ENCODE measurements at places on chromosomes 5 and 9.
A peak's percentile ranks its signal among the peaks of the same experiment; 100 is the strongest.

DNA sequence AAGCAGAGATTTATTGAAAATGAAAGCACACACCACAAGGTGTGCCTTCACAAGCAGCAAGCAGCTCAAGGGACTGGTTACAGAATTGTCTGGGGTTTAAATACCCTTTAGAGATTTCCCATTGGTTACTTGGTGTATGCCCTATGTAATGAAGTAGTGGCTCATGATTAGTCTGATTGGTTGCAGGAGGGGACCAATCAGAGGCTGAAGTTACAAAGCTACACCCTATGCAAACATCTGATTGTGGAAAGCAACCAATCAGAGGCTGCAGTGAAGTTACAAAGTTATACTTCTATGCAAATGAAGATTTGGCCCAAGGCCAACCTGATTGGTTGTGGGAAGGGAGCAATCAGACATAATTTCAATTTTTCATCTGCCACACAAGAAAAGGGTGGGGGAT is 119.9 kb downstream of the C9orf152 start:
- DNase-seq, result no peak

DNA sequence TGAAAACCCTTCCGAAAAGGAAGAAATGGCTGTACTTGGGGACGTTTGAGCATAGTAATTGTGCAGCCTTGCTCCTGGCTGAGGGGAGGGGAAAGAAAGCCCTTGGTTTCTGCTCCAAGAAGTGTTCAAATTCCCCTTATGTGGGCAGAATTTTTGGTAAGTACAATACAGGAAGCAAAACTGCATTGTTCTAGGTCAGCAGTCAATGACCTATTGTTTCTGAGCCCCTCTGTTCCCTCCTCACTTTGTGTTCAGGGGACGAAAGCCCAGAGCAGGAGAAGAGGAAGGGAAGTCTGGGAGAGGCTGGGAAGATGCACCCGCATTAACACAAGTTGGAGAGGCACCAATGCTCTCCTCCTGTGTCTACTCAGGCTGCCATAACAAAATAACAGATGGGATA is 11.9 kb downstream of the BASP1 start:
- no peak for DNase-seq

DNA sequence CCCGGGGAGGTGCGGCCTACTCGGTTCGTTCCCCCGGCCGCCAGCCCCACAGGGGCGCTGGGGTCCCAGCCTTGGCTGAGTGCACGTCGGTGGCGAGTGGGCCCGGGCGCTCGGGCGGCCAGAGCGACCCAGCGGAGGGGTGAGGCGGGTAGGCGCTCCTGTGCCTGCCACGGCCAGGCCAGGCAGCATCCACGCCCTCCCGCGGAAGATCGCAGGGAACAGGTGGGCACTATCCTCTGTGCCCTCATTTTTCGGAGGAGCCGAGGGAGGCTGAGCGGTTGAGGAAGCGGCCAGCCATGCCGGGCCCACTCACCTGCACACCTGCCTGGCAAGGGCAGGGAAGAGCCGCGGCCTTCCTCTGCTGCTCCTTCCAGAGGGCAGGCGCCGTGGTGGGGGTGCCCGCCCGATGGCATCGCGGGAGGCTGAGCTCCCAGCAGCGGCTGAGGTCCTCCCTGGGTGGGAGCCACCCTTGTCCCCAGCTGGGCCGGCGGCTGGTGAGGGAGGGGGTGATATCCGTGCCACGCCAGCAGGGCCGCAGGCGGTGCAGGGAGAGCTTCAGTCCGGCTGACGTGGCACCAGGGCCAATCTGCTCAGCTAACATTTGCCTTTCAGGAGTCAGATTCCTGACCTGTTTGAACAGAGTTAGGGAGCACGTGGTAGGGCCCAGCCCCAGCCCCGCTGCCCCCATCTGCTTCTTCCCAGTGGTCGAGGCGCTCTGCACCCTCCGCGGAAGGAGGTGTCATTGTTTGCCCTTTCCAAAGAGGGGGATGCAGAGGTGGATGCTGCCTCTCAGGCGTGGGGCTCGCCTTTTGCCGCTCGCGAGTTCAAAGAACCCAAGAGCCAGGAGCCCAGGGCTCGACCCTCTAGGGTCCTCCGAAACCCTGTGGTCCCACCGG is 1.6 kb upstream of the SEC16A start:
- peak; percentile 20 for DNase-seq

DNA sequence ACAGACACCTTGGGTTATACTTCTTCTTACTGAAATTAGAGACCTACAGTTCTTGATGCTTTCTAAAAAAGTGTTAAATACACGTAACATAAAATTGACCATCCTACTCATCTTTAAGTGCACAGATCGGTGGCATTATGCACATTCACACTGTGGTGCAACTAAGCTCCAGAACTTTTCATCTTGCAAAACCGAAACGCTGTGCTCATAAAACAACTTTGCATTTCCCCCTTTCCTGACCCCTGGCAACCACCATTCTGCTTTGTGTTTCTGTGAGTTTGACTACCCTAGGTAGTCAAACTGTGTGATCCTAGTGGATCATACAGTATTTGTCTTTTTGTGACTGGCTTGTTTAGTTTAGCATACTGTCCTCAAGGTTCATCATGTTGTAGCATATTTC is 3.9 kb downstream of the MVB12B start:
- DNase-seq, result no peak

DNA sequence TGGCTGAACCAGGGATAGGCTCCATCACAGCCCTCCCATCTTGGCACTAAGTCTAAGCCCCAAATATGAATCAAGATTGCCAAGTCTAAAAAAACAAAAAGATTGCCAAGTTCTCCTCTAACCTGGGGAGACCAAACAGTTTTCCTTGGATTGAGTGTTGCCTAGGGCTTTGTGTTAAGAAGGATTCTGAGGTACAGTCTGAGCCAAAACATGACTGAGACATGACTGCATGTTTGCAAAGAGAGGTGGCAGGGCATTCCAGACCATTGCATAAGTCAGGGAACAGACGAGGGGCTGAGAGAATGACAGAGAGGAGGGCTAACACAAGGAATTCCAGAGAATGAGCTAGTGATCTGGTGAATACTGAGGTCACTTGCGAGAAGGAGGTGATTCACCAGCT is 11.4 kb downstream of the LAMC3 start:
- no peak for DNase-seq

GRCh38 chr9:76855015-76855414 is 50.9 kb downstream of the PRUNE2 start:
- DNase-seq, result no peak

DNA sequence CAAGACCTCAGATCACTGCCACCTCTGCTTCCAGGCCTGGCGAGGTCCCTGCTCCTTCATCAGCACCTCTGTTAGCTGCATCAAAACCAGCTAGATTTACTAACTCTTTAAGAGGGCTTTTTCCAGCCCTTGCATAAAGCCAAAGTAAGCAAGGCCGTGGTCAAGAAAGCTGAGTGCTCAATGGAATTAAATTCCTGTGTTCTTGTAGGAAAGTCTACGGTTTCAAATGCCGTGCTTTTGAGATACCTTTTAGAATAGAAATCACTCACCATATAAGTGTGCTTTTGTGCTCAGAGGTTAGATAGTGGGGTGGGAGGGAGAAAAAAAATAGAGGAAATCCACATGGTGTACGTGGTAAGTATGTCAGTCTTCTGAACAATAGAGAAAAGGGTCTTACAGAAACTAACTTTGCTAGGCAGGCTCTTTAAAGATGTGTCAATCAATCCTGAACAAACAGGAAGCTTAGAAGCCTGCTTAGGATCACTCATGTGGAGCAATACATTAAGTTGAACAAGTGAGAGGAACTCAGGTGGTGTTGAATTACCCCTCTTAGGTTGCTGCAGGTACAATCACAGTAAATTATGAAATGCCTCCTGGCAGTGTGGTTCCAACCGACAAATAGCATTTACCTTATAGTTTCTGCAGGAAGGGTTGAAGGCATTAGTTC is 79.7 kb downstream of the SEMA6A start:
- DNase-seq, result no peak

- no peak for DNase-seq
These were observed 281.3 kb downstream of the CEMIP2 start for GRCh38 chr9:71487061-71487460.

DNA sequence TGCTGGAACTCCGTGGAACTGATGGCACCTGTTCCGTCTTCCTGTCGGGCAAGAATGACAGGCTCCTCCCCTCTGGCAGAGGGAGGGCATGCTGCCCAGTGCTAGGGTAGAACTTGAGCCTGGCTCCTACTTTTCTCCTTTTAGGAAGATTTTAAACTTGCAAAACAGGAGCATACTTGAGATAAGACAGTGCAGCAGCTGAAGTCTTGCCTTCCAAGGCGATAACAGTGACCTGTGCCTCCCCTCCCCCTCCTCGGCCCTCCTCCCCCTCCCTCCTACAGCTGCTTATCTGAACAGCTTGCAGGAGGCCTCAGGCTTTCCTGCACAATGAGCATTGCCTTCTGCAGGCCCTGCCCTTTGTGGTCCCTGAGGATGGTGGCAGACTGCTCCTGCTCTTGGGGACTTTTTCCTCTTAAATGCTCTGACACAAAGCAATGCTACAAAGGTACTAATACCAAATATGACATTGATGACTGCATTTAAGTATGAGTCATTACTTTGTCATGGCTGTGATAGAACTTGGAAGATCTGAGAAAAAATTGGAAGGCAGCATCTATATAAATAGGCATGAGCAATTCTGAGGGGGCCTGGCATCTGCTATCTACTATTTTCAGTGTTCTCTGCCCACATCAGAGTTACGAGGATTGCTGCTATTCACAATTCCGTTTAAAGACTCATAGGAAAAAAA is 2.0 kb downstream of the GADD45G start:
- DNase-seq, result no peak

DNA sequence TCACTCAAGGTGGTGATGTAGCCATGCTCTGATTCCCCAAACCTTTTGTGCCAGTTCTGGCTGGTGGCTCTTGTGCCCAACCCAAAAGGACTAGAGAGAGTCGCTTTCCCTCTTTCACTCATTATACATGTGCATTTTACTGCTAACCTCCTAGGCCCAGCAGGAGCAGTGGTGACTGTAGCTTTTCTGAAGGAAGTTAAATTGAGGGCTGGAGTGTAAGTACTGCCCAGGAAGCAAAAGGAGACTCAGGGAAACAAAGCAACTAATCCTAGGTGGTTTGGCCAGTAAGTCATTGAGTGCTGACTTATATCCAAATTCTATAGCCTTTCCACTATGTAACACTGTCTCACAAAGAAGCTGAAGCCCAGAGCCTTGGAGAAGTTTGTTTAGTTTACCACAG is 194.4 kb upstream of the ZNF462 start:
- no peak for DNase-seq

GRCh38 chr9:106869028-106869427 is 6.1 kb downstream of the ZNF462 start:
- DNase-seq, result no peak

DNA sequence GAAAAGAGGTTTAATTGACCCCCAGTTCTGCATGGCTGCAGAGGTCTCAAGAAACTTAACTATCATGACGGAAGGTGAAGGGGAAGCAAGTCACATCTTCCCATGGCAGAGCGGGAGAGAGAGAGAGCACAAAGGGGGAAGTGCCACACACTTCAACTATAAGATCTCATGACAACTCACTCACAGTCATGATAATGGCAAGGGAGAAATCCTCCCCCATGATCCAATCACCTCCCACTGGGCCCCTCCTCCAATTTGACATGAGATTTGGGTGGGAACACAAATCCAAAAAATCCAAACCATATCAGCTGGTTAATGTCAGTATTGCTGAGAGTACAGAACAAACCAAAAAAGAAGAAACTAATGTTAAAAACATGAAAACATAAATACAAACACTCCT is 120.2 kb downstream of the STARD4 start:
- DNase-seq, result no peak

- no peak for DNase-seq
These were observed 607 bp upstream of the HNRNPAB start for GRCh38 chr5:178203670-178204181.

DNA sequence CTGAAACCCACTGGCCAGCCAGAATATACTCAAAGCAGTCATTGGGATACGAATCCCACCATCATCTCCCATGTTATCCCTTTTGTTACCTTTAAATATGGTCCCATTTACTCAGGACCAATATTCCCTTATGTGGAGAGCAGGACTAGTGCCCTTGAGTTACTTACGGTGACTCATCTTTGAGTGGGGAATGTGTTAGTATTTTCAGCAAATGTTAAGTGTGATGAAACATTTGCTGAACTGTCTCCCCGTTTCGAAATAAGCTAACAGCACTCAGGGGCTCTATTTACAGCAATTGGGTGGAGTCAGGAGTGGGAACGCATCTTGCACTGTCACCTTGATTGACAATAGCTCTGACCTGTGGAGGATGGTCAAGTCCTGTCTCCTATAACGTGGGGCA is 67.4 kb downstream of the CTSL start:
- DNase-seq, result no peak

GRCh38 chr9:138075961-138076649 is 198.5 kb downstream of the CACNA1B start:
- no peak for DNase-seq

DNA sequence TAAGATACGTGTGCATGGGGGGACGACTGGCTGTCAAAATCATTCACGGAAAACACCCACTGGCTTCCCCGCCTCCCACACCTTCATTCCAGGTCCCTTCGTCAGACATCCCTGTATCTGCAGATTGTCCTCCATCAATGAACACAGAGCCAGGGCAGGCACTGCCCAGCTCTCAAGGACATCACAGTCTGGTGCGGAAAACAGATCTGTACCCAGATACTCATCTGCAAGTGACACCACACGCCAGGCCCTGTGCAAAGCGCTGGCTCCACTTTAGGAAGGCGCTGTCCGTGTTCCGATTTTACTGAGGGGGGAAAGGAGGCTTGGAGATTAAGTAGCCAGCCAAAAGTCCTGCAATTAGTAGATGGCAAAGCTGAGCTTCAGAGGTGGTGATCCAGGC is 72.3 kb downstream of the OLFM1 start:
- DNase-seq, result no peak

- DNase-seq, result no peak
These were observed 23.8 kb downstream of the HSDL2 start for GRCh38 chr9:112403614-112404201.

DNA sequence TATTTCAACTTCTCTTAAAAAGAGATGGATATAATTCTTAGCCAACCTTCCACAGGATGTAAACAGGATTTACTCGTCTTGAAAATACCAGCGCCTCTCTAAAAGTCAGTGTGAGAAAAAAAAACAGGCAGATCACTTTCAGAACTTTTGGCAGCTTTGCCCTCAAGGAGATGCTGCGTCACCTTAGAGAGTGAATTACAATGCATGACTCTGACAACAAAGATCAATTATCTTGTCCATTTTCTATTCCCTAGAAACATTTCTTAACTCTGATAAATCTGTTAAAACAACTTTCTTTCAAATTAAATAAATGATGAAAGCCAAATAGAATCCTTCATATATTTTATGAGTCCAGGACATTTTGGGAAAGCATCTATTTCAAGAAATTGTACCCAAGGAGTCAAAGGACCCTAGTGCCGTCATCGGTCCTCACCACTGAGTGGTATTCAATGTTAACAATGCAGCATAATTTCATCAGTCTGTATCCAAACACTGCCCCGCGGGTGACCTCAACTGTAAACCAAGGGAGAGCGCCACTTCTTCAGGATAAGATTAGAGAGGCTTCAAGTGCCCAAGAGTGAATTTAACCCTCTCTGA is 536.0 kb downstream of the PDE4D start:
- no peak for DNase-seq

DNA sequence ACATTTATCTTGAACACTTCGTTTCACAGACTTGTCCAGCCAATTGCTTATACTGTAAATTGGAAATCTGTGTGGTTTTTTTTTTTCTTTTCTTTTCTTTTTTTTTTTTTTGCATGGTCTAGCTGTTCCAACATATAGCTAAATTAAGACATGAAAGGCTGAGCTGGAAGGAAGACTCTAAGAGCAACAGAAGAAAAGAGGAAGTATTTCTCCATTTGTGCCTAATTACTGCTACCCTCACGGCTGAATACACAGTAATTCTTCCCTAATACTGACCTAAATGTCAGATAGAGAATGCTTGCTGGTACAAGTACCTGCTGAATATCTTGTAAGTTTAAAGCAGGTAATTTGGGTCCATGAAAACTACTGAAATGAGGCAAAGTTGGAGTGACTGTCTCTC is 11.0 kb upstream of the HAPLN1 start:
- DNase-seq, result no peak

Measured in activated T-helper 1 cell treated with anti-CD3 and anti-CD28 coated beads, Interleukin-2, amount 50 U/mL, for 16 hours (primary cell).